ENCODE measurements at places on chromosomes 3 and 15.

- no peak for DNase-seq
Measured at GRCh38 chr3:121096953-121097352, 188.9 kb downstream of the STXBP5L start.

- DNase-seq: no peak
Measured at GRCh38 chr3:100402891-100403290, 1.6 kb downstream of the LNP1 start.

DNA sequence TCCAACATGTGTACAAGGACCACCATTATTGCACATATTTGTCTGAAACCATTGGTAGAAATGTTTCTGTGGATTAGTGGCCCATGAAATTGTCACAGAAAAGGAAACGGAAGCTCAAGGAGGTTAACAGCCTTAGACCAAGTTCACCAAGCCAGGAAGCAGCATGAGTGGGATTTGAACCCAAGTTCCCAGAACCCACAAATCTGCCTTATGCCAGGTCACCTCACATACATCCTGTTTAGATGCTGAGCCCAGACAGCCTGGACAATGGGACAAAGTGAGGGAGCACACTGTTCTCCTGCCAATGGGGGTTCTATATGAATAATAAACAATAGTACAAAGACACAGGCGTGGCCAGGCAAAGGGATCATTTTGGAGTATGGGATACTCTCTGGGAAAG, 59.6 kb upstream of the CA12 start:
- DNase-seq: no peak

GRCh38 chr3:76582632-76583378, 457.1 kb upstream of the ROBO2 start:
- no peak for DNase-seq

GRCh38 chr3:139120086-139121056, 75.7 kb upstream of the PRR23C start:
- no peak for DNase-seq

DNA sequence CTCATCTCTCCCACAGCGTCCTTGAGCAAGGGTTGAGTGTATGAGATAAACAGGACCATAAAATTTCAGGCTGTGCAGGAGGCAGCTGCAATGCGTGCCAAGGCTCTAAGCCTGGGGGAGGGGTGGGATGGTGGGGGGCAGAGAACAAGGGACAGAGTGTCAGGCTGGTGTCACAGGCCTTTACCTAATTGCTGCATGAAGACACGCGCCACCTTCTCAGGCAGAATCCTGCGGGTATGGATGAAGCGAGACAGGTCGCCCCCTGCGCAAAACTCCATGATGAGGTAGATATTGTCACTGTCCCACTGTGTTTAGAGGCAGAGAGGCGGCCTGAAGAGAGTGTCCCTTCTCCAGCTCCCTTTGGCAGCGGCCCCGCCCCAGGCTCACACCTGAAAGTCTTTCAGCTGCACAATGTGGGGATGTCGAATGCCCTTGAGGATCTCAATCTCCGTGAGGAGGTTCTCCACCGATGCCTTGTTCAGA, 1.0 kb downstream of the ULK3 start:
- no peak for DNase-seq

DNA sequence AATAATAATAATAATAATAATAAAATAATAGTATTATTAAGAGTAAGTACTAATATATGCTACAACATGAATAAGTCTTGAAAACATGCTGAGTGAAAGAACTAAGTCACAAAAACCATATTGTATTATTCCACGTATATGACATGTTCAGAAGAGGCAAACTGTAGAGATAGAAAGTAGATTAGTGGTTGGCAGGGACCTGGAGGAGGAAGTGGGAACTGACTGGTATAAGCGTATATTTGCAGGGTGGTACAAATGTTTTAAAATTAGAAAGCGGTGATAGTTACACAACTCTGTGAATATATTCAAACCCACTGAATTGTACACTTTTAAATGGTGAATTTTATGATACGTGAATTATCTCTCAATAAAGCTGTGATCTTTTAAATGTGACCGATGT, 32.8 kb downstream of the LRRK1 start:
- DNase-seq: no peak

DNA sequence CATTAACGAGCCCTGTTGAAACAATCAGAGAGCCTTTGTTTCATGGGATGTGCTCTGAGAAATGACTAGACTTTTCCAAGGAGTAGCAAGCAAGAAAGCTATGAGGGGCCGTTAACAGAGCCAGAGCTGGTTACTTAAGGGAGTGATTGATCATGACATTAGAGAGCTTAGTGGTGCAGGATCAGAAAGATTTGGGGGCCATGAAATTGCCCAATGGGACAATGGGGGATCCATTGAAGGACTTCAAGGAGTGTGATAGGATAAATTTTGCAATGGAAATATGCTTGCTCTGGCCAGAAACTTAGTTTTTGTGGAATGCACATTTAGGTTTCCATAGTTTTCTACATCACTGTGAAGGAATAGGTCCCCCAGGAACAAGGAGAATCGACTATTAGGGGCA, 45.6 kb downstream of the LRRC3B start:
- DNase-seq: no peak

DNA sequence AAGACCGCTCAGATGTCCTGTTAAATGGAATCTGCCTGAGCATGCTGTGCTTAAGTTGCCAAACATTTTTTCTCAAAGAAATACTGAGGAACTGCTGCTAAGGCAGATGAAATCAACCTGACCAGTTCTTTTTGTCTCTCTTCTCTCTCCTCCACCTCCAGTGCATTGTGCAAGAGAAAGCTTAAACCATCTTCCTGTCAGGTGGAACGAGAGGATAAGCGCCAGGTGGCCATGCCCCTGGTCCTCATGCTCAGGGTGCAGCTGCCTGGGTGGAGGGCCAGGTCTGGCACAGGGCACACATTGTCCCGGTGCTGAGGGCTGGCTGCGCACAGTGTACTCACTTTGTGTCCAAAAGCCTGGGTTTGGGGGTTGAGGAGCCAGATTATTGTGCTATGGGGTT, 176.2 kb upstream of the TP63 start:
- no peak for DNase-seq

GRCh38 chr3:186150041-186150830, 41.3 kb upstream of the ETV5 start:
- no peak for DNase-seq

GRCh38 chr3:100213891-100214573, 46.8 kb upstream of the TBC1D23 start:
- no peak for DNase-seq

DNA sequence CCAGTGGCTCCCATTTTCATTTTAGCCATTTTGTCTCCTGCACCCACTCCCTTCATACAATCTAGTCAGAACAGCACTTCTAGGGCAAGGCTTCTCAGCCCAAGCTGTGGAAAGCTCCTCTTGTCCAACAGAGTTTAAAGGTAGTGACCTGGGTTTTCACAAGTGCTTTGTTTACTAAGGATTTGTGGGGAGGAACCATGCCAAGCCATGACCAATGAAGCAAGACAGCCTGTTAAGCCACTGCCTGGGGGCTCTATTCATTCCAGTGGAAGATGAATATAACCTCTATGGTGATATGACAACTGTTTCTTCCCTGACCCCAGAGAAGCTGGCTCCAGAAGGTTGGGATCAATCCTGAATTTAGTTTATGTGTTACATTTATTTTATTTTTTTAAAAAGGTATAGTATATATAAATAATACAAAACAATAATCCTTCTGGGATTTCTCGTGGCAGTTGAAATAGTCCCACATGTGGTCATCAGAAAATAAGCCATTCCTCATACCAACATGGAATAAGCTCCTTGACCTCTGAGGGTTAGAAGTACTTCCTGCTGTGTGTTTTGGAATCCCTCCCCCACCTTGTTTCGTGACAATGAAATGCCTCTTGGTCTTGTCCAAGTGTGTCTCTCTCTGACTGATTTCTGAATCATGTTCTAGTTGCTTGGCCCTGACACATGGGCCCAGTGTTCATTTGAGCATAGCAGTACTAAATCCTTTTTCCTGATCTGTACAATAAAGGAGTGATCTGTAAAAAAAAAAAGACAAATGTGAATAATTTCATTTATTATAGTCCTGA, 13.3 kb upstream of the THUMPD3 start:
- DNase-seq: no peak

GRCh38 chr3:100546020-100546744, 53.8 kb downstream of the TMEM45A start:
- DNase-seq: no peak

GRCh38 chr3:102020735-102021134, 171.4 kb downstream of the NFKBIZ start:
- no peak for DNase-seq

GRCh38 chr3:138426211-138426610, 8.2 kb upstream of the ESYT3 start:
- DNase-seq: no peak

GRCh38 chr3:7760718-7761117, 740.9 kb upstream of the LMCD1 start:
- no peak for DNase-seq

DNA sequence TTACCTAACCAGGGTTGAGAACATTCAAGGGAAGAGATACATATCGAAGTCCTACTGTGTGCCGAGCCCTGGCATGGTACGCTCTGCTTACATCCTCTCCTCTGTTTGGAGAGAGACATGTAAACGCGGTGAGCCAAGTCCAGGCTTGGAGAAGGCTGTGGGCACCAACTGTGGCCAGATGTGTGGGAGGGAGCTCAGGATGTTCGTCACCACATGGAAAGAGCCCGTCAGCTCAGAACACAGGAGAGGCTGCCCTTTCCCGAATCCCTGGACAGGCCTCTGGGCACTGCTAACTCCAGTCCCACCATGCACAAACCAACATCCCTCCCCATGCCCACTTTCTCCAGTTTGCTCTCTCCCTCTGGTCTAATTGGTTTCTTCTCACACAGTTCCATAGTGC, 43.0 kb downstream of the MESD start:
- no peak for DNase-seq

DNA sequence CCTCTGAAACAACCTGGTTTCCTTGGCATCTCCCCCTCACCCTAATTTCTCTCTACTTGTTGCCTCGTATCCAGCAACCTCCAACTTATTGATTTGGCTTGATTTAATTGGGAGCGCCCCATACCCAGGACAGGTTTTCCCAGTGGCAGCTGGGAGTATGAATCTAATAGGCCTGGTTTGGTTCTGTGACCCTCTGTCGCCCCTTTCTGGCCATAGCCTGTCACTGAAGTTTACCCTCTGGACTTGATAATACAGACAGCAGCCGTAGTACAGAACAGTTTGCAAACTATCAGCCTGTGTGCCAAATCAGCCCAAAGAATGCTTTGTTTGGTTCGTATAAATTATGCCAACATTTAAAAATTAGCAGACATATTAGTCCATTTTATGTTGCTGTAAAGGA, 525.1 kb upstream of the GOLIM4 start:
- no peak for DNase-seq

GRCh38 chr3:10757021-10757820, 58.8 kb upstream of the SLC6A11 start:
- no peak for DNase-seq

DNA sequence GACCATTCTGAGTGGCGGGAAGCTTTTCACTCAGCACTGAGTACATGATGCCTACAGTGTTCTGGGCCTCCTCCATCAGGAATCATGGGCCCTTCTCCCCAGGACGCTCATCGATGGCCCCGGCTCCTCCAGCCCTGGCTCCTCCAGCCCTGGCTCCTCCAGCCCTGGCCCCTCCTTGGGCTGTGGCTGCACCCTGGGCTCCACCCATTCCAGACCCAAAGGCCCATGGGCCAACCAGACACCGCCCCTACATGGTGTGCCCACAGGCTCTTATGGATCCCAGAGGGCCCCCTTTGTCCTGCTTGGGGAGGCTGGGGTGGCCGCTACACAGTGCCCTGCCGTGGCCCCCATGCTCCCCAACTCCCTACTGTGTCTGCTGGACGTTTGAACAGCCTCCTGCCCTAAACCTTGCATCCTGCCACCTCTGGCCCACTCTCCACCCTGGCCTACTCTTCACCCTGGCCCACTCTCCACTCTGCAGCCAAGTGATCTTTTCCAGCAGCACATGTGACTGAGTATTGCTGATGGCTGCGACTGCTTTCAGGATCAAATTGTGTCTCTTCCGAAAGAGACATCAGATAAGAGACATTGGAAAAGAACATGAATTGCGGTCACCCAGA, 57.9 kb downstream of the APBA2 start:
- DNase-seq: no peak

DNA sequence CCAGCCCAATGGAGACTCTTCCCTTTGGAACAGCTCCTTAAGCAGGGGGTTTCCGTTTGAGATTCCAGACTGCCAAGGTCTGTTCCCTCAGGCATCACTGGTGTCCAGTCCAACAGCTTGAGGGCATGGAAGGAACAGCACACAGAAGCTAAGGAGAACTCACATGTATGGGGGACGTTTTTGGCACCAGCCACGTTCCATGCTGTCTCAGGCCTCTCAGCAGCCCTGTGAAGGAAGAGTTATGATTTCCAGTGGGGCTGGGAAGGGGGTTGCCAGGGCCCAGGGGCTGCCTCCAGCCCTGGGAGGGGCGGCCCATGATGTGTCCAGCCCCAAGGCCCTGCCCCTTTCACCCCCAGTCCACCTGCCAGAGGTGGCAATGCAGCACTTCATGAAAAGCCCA, 7.5 kb upstream of the RHO start:
- DNase-seq: no peak

DNA sequence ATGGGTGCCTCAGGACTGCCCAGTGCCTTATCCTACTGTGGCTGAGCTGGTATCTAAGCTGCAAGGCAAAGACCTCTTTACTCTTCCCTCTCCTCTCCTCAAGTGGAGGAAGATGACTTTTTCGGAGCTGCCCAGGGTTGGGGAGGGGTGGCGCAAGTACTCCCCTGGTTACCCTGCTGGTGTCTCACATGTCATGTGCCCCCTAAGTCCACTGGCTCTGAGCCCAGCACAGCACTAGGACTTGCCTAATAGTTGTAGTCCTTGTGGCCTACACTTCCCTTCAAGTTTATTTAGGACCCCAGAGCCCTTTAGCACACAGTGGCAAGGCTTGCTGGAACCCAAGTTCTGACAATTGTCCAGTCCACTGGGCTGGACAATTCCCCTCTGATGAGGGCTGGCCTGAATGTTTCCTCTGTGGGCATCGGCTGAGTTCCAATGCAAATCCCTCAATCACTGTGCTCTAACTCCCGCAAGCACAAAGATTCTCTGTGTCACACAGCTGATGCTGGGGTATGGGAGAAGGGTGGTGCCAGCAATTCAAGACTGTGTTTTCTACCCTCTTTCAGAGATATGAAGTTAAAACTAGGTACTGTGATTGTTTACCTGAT, 60.4 kb downstream of the UQCC5 start:
- DNase-seq: no peak

DNA sequence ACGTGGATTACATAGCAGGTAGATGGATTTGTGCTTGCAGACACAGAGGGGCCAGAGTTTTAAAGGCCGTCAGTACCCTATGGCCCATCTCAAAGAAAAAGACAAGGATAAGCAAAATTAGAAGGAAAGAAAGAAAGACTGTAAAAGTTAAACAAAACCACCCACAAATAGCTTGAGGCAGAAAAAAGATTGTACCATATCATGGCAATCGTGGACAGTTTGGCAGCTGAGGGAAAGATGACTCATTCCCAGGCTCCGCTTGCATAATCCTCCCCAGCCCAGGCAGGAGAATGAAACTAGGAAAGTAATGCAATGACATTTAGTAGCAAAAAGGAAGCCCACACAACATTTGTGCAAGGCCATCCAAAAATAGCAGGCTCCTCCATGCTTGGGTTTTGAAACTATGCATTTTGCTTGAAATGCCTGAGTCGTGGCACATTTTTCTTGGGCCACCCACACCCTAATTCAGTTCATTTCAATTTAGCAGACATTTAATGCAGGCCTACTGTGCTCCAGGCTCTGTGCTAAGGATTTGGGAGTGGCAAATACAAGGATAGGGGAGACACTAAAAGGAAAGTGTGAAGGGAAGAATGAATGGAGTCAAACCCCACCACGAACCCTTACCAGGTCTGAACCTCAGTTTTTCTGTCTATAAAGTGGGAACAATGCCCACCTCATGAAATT, 40.9 kb upstream of the SMAD3 start:
- DNase-seq: no peak

All from stimulated activated CD4-positive, alpha-beta T cell treated with anti-CD3 and anti-CD28 coated beads, TNF-alpha, amount 100 ng/mL, for 1 hour (primary cell).